Right atrium auricular region (tissue), 2 donors: ENCODE measurements at places on chromosomes 3 and 15. TPM values are rescaled to one million over a fixed set of nuclear protein-coding genes. Genes with fewer than 3 reads are reported as not detected.

- no peak for DNase-seq
Observed at GRCh38 chr3:61094608-61095007, 156.6 kb downstream of the FHIT start.

DNA sequence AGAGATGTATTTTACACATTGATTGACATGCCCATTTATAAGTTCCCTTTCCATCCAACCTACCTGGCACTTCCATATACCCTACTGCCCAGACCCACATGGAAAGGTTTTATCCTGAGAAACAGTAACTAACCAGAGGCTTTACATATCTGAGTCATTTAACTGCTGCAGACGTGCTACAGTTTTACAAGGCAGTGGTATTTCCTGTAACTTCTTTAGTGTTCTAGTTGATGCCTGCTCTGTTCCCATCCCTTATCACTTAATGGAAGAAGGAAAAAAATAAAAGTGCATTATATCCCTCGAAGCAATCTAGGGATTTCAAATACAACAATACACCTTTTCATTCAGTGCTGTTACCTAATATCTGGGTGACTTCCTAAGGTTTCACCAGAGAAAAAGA lies 107.1 kb downstream of the TMCO5A start:
- DNase-seq = no peak

The SLC22A14 gene
- total RNA-seq = not detected

- no peak for DNase-seq
Observed at GRCh38 chr3:101823525-101823924, 25.8 kb upstream of the NFKBIZ start.

DNA sequence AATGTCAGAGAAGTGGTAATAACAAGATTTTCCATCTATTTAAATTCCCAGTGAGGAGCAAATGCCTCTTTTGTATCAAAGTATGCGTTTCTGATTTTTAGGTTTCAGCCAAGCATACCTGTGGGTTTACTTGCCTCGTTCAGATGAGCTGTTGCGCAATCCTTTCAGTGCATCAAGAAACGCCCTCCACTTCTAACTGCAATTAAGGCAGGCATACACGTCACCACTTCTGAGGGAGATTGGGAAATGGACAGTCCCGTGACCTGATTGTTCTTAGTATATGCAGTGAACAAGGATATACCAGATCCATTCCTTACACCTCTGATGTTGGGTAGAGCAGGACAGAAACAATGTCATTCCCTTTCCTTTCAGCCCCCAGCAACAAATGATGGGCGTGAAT lies 219.0 kb downstream of the ITPR1 start:
- DNase-seq = no peak

GRCh38 chr3:141292356-141293058 lies 60.9 kb downstream of the PXYLP1 start:
- DNase-seq = peak; percentile 57

GRCh38 chr3:49665822-49666519 lies 8.2 kb upstream of the APEH start:
- DNase-seq = no peak

The CCDC54 gene
- total RNA-seq = not detected

DNA sequence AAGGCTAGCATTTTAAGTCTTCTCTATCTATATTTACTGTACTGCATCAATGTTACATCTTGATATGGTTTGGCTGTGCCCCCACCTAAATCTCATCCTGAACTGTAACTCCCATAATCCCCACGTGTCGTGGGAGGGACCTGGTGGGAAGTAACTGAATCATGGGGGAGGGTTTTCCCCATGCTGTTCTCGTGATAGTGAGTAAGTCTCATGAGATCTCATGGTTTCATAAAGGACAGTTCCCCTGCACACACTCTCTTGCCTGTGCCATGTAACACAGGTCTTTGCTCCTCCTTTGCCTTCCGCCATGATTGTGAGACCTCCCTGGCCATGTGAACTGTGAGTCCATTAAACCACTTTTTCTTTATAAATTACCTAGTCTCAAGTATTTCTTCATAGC lies 161.5 kb downstream of the TBC1D5 start:
- no peak for DNase-seq

The AADACL2 gene
- total RNA-seq = 0.16 TPM

The OR4M2 gene
- total RNA-seq = not detected

DNA sequence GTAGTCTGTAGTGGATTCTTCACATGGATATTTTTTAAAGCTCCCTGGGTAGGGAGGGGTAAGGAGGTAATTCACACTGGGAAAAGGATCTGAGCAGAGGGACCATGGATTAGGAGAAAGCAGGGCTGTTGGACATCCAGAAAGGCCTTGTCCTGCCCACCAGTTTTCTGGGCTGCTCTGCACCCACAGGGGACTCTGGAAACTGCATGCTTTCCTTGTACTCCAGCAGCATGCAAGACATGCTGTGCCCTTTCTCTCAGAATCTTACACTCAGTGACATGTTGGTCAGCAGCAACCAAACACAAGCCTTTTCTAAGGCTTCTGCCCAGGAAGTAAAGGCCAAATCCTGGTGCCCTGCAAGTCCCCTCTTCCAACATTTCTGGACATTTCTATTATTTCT lies 2.5 kb upstream of the FBN1 start:
- no peak for DNase-seq

The CYP8B1 gene
- total RNA-seq = not detected

DNA sequence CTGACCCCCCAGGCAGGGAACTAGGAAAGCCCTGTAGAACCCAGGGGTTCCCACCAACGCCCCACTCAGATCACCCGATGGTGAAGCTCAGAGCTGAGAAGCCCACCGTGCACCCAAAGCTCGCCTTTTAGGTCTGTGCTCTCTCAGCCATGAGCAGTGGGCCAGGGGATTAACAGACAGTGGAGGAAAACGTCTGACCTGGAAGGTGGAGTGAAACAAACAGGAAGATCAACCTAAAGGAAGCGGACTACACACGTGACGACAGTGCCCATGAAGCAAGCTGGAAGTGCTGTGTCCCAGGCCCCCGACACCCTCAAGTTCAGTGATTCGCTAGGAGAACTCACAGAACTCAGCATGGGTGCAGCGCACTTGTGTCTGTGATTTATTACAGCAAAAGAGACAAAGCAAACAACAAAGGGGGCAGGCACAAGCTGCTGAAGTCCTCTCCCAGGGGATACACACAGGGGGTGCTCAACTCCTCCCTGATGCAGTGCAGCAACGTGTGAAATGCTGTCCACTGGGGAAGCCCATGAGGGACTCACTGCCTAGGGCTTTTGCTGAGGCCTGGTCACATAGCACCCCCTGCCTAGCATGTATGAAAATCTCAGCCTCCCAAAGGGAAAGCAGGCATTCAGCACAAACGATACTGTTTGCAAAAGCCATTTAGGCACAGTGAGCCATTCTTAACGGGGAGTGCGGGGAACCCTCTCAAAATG lies 43.5 kb downstream of the CFAP92 start:
- DNase-seq = no peak

GRCh38 chr3:122679882-122680474 lies 661 bp upstream of the PARP14 start:
- DNase-seq = no peak

The PLSCR4 gene
- 22.9 TPM for total RNA-seq

The LRIG1 gene
- total RNA-seq = 147 TPM

GRCh38 chr15:78102741-78103140 lies 10.4 kb downstream of the SH2D7 start:
- DNase-seq = no peak

DNA sequence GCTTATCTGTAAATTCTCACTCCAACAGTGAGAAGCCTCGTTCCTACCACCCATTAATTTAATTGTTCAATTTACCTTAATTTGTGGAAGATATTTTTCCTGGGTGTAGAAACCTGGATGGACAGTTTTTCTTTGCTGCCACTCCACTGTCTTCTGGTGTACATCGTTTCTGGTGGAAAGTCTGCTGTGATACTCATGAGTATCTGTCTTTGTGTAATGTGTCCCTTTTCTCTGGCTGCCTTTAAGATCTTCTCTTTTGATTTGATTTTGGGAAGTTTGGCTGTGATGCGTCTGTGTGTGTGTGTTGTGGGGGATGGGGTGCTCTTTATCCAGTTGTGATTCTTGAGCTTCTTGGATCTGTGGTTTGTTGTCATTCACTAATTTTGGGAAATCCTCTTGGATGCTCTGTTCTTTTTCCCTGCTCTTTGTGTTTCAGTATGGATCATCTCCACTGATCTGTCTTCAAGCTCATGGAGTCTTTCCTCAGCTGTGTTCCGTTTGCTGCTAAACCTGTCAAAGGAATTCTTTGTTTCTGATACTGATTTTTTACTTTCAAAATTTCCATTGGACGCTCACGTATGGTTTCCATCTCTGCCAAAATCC lies 42.2 kb upstream of the NR2C2 start:
- DNase-seq = no peak

The SLC28A1 gene
- total RNA-seq = not detected

The MOBP gene
- 0.20 TPM for total RNA-seq

DNA sequence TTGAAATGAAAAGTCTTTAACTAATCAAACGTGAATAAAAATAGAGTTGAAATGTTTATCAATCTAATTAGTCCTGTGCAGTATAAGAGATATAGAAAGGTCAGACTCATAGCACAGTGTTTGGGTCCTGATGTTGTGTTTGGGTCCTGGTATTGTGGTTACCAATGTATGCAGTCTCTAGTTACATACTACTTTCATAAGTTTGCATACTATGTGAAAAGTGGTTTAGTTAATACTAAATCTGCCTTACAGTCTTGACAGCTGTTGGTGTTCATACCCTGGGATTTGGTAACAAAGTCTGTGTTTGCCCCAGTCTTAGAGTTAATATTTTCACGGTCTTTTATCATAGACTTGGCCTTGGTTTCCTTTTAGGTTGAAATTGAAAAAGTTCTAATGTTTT lies 41.7 kb downstream of the KIF15 start:
- DNase-seq = no peak

- peak; percentile 32 for DNase-seq
Observed at GRCh38 chr15:69391046-69391757, 22.9 kb upstream of the KIF23 start.

DNA sequence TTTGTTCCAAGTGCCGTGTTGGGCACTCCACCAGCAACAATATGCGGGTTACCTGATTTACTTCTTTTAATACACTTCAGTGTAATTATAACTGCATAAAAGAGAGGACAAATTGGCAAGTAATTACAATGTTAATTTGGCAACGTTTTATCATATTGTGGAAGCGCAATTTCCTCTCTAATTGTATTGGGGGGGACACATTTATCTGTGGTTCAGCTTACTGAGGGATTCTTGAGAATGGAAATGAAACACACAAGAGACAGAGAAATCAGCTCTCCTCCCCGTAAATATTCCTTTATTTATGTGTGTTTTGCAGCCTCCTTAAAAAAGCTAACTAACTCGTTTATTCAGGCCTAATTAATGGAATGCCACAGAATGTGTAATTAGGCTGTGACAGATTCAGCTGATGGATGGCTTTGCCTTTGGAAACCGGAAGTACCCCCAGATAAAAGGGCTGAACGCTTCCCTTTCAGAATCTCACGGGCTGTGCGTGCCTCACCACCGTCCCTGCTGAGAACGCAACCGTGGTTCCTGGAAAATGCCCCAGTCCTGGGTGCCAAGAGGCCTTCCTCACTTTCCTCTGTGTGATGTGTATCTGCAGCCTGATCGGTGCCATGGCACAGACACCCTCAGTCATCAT lies 247.1 kb upstream of the ST8SIA2 start:
- DNase-seq = no peak

DNA sequence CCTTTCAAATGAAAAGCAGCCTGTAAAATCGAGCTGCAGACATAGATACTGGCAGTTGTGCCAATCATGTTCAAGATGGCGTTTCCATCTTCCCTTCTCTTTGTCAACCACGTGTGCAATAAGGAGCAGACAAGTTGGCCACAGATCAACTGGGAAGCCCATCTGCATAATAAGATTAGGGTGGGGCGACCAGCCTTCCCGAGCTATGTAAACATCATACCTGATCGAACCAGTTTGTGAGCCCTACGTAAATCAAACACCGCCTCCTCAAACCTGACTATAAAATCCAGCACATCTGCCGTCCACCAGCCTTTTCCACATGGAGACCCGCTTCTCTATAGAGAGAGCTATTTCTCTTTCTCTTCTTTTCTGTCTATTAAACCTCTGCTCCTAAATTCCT lies 37.2 kb downstream of the TRIM42 start:
- no peak for DNase-seq

- no peak for DNase-seq
Observed at GRCh38 chr3:17747174-17747889, 4.9 kb upstream of the TBC1D5 start.
